Hematopoietic multipotent progenitor cell treated with erythropoietin and hydrocortisone succinate and interleukin-3 and kit ligand, for 17 days (in vitro differentiated cells): ENCODE measurements at places on chromosomes 6 and 20.

GRCh38 chr20:36465109-36466080, 75.9 kb upstream of the MYL9 start:
- DNase-seq, result no peak

DNA sequence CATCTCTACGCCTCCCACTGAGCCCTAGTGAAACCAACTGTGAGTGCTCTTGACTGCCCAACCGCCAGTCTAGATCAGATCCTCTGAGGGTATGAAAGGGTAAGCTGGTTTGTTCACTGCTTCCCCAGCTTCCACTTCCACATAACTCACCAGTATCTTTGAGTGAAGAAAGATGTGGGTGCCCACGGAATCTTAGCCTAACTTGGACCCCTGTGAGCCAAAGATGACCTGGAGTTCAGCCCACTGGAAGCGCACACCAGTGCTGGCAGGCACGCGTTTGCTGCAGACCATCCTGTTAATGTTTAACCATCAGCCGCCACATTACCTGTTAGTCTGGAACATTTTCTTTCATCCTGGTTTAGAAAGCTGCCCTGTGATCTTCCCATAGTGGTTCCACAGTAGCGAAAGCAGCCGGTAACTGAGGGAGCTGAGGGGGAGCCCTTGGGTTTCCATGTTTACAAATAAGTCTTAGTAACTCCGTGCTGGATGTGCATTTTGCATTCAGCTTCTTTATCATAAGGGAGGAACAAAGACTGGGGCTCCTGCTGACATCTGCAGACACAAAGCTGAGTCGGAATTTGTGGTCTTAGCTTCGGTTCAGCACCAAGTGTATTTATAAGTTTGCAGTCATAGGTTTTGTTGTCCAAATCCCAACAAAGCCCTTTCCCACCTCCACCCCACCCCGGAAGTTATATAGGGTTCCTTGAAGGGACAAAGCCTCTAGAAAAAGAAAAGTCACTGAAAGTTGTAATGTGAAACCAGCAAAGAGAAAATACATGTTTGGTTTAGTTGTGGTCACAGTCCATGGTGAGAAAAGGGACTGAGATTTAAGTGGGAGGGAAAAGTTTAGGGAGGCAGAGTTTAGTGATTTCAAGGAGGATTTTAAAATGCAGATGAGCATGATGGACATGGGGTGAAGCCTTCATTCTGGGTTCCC, 71.0 kb downstream of the SSR1 start:
- DNase-seq, result no peak

DNA sequence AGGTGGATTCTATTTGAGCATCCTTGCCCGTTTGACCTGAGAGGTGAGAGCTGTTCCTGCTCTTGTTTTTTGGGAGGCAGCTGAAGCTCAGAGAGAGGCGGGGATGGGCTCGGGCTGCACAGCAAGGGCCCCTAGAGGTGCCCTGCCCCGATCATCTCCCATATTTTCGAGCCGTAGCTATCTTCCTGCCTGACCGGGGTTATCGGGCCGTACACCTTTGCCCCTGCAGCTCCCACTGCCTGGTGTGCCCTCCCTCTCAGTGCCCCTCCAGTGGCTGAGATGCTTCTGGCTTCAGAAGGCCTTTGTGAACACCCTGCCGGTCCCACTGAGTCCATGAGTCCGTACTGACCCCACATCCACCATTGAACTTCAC, 6.7 kb downstream of the SRC start:
- DNase-seq, result no peak

DNA sequence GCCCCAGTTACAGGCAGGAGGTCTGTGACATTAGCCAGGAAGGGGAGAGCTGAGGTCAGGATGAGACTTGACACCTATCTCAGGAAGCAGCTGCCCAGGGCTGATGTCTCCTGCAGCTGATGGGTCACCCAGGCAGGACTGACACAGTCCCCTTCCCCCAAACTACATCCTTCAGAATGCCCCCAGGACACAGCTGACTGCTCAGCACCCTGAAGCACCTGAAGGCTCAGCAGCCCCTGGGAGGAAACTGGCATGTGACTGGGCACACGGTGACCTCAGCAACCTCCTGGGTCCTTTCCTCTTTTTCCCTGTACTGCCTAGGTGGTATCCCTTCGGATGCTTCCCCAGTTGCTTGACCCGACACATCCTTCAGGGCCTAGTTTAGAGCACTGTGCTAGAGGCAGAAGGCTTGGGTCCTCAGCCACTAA, 1.9 kb downstream of the SDC4 start:
- peak; percentile 19 for DNase-seq

- DNase-seq, result peak; percentile 69
Measured at GRCh38 chr6:26304797-26305640, 60.0 kb upstream of the BTN3A2 start.

DNA sequence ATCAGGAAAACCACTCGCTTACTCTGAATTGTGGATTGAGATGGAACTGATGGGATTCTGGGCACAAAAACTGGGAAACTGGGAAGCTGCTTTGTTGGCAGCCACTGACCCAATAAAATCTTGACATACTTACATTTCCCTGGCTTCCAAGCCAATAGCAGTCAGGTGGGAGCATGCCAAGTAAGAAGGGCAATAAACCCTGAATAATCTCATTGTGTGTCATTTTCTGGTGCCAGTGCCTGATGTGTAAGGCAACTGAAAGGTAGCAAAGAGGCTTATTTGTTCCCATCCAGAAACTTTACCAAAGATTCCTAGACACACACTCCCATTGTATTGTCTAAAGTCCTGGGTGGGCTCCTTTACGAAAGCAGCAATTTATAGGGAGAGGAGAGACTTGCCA, 93.2 kb downstream of the TBX18 start:
- no peak for DNase-seq

DNA sequence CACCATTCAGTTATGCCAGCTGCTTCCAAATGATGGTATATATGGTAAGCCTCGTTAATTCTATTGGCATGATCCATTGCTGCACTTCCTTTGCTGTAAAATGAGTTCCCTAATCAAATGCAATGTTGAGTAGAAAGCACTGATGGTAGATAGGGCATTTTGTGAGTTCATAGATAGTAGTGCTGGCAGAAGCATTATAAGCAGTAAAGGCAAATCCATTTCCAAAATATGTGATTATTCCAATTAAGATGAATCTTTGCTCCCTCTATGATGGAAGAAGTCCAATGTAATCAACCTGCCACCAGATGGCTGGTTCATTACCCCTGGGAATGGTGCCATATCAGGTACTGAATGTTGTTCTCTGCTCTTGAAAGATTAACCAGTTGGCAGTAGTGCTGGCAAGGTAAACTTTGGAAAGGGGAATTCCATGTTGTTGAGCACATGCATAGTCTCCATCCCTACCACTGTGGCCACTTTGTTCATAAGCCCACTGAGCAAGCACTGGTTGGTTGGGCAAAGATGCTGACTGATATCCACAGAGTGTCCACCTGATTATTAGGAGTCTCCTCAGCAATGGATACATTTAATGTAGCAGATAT, 5.6 kb upstream of the TBPL1 start:
- peak; percentile 64 for DNase-seq

DNA sequence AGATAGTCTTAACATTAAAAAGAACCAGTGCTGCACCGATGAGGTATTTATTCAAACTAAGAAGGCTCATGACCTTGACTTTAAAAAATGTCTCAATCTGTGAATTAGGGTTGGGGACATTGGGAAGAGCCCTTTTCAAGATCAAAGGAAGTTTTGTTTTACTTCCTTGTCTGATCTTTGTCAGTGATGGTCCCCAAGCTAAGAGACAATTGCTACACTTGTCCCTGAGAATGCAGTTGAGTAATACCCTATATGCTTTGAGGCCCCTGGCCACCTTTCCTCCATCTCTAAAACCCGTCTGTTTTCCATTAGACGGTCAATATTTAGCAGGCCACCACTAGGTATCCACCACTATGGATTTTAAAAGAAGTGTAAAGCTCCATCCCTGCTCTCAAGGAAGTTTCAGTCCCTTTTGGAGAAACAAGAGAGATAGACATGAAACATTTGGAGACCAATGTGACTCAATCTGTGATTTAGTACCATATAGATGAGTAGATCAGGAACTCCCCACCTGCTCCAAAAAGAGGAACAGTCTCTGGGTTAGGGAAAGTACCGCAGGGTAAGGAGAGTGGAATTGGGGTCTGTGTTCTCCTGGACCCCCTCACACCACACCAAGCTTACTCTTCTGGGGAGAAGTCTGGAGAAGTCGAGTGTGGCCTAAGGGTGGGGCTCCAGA, 99.1 kb upstream of the ISM1 start:
- no peak for DNase-seq

DNA sequence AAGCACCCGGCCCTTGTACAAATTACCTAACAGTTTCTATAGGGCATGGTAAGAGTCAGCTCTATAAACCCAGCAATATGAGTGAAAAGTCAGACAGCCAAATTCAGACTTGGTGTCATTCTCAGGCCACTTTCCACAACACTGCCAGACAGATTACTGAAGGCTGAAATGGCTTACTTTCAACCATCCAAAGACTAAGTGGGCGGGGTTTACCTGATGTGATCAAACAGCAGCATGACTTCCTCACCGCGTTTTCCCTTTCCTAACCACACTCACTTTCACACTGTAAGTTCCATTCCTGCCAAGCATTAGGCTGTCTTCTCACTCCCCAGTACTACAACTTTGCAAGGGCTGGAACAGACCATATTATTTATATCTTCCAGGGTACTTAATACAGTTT, 85.9 kb downstream of the SMLR1 start:
- no peak for DNase-seq

GRCh38 chr20:43537921-43538877, 20.6 kb upstream of the SGK2 start:
- DNase-seq, result peak; percentile 82

- no peak for DNase-seq
Measured at GRCh38 chr6:1602049-1602713, 7.5 kb upstream of the FOXC1 start.

DNA sequence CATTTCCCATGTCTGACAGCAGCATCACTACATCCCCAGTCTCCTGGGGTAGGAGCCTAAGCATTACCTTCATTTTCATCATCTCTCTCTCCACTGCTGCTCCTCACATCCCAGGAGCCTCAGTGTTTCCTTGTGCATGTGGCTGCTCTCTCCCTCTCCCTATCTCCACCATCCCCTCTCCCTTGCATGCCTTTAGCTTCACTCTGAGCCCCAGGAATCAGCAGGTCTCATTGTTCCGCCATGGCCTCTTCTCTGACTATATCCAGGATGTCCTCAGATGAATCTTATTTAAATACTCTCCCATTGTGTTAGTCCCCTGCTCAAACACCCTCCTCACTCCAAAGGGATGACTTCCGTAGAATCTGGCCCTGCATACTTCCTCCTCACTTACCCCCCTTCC, 79.4 kb downstream of the FAXC start:
- DNase-seq, result no peak

GRCh38 chr6:8549074-8549790, 113.9 kb upstream of the SLC35B3 start:
- DNase-seq, result no peak

- DNase-seq, result no peak
Measured at GRCh38 chr20:44861531-44862006, 23.9 kb upstream of the YWHAB start.

- DNase-seq, result no peak
Measured at GRCh38 chr6:153872946-153873345, 166.1 kb upstream of the OPRM1 start.
